ENCODE measurements at places on chromosomes 7 and 10.

DNA sequence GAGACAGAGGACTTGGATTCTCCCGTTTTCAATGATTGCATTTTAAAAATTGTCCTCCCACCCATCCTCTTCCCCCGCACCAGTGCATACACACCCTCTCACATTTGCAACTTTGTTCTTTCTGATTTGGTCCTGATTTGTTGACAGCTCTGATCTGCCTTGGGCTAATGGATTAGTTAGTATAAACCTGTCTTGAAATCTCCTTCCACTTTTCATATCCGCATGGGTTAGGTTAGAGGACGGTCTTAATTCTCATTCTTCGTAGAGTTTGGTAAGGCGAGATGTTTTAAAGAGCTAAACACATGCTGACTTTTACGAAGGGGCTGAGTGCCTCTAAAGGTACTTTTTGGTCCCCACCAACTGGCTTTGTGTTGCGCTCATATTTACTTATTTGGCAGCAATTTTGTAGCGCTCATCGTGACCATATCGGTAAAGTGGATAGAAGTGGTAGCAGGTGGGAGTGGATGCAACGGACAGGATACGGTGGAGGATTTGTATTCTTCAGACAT is 1.1 kb downstream of the AHR start:
- DNase-seq = no peak

- DNase-seq = no peak
These were observed 135.9 kb downstream of the KIAA1217 start for GRCh38 chr10:24344695-24345463.

DNA sequence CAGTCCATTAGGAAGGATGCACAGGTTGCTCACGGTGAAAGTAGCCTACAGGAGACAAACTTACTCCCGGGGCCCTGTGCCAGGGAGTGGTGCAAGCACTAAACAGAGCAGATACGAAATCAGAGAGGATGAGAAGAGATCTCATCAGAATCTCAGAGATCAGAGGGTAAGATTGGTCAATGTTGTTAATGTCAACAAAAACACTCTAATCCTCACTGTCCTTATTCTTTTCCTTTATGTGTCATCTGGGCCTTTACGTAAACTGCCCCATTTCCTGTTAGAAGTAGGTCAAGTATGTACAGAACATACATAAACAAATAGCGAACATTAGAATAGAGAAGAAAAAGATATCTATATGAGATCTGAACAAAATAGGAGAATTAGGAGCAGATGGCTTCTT is 163.1 kb downstream of the PPP1R17 start:
- DNase-seq = no peak

DNA sequence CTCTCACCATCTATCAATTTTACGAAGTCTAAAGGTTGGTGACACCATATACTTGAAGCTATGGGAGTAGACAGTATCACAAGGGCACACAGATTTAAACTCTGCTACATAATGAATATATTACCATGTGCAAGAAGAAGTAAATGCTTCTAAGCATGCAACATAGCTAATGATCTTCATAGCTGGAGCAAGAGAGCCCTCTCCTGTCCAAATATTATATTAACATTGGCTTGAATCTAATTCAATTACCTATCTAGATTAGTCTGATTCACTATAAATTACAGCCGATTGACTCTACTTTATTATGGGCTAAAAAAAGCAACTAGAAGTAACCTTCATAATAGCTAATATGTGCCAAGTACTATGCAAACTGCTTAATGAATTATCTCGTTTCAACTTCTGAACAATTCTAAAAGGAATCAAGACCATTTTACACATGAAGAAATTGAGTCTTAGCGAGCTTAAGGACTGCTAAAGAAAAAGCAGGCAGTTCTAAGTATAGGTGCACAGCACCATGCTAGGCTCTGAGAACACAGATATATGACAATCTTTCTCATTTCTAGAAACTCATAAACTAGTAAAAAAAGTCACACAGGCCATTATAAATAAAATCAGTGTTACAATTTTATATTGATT is 21.9 kb downstream of the FRA10AC1 start:
- no peak for DNase-seq

- peak; percentile 51 for DNase-seq
These were observed 47.7 kb downstream of the EGFR start for GRCh38 chr7:55066524-55066923.

DNA sequence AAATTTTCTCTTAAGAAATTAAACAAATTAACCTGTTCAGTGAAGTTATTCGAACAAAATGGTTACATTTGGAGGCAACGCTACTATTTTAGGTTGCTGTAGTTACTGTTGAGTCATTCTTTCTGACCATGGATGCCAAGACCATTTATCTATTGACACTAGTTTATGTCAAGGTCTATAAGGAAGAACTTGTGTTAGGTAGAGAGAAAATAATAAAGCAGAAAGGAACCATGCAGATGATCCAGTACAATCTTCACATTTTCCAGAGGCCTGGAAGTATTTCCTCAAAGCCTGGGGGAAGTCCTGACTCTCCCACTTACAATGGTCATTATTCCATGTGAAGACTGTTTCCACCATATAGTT is 608.0 kb upstream of the GALNT17 start:
- no peak for DNase-seq

- no peak for DNase-seq
These were observed 44.0 kb downstream of the NRP1 start for GRCh38 chr10:33290321-33291052.

GRCh38 chr10:52170776-52171175 is 143.3 kb upstream of the DKK1 start:
- DNase-seq = no peak

- no peak for DNase-seq
These were observed 54.1 kb downstream of the DAGLB start for GRCh38 chr7:6393667-6394056.

DNA sequence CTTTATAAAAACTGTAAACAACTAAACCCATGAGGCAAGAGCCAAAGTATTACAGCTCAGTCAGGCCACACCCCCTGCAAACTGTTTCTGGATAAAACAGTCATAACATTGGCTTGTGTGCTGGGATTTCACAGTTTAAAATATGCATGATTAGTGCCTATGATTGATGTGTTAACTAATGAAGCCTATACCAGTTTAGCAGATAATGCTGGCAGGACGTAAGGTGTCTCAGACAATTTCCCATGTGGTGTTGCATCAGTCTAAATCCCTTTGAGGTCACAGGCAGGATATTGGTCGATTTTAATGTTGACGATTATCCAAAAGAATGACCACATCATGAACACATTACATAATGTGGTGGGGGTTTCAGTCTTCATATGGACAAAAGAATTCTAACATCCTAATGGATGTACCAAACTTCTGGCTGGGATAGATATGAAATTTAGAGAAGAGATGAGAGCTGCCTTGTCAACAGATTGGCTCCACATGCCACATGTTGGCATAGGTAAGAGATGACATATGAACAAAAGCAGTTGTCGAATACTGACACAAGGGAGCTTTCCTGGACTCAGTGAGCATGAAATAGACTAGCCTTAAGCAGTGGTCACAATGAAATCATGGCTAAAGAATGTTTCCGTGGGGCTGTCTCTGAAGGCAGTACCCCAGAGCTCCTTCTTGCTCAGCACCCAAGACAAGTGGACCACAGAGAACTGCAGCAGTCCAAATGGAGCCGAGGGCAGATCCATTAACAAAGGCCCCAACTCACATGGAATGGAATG is 445.6 kb downstream of the GFRA1 start:
- DNase-seq = peak; percentile 63

GRCh38 chr10:119189811-119190282 is 11.2 kb upstream of the PRDX3 start:
- DNase-seq = peak; percentile 88

DNA sequence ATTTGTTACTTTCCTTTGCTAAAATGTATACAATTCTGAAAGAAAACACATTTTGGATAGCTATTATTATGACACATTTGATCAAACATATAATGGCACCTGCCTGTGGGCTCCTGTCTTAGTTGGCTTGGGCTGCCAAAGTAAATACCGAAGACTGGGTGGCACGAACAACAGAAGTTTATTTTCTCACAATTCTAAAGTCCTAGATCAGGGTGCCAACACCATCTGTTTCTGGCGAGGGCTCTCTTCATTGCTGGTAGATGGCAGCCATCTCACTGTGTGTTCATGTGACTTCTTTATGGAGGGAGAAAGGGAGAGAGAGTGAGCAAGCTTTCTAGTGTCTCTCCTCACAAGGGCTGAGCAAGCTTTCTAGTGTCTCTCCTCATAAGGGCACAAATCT is 195.8 kb upstream of the FAM3C start:
- DNase-seq = no peak

DNA sequence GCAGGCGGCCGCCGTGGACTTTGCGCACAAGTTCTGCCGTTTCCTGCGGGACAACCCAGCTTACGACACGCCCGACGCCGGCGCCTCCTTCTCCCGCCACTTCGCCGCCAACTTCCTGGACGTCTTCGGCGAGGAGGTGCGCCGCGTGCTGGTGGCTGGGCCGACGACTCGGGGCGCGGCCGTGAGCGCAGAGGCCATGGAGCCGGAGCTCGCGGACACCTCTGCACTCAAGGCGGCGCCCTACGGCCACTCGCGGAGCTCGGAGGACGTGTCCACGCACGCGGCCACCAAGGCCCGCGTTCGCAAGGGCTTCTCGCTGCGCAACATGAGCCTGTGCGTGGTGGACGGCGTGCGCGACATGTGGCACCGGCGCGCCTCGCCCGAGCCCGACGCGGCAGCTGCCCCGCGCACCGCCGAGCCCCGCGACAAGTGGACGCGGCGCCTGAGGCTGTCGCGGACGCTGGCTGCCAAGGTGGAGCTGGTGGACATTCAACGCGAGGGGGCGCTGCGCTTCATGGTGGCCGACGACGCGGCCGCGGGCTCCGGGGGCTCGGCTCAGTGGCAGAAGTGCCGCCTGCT is 14.1 kb downstream of the SH2B2 start:
- DNase-seq = no peak

DNA sequence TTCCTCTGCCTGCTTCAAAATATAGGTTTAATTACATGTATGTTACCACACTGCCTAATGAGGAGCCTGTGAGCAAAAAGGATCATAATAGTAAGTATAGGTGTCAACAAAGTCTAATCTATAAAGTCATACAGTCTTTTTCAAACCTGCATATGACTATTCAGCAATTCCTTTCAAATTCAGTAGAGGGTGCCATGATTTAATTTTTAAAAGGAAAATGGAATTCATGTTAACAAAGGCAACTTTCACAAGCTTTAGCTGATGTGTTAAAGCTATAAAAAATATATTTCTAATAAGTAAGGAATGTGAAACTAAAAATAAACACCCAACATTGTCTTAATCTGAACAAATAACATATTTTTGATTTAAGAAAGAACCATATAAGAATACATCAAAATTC is 52.1 kb downstream of the MPP7 start:
- no peak for DNase-seq

DNA sequence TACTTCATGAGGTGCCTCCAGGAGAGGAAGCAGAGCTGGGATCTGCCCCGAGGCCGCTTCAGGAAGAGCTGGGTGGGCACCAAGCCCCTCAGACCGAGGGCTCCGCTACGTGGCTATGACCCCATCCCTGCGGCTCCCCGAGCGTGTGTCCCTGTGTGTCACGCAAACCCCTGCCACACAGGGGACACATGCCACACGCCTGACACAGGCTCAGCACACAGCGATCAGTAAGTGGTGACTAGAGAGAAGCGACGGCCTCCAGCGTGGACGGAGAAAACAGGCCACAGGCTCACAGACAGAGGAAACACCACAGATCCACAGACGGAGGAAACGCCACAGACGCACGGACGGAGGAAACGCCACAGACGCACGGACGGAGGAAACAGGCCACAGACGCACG is 18.5 kb downstream of the DIP2C start:
- DNase-seq = no peak

DNA sequence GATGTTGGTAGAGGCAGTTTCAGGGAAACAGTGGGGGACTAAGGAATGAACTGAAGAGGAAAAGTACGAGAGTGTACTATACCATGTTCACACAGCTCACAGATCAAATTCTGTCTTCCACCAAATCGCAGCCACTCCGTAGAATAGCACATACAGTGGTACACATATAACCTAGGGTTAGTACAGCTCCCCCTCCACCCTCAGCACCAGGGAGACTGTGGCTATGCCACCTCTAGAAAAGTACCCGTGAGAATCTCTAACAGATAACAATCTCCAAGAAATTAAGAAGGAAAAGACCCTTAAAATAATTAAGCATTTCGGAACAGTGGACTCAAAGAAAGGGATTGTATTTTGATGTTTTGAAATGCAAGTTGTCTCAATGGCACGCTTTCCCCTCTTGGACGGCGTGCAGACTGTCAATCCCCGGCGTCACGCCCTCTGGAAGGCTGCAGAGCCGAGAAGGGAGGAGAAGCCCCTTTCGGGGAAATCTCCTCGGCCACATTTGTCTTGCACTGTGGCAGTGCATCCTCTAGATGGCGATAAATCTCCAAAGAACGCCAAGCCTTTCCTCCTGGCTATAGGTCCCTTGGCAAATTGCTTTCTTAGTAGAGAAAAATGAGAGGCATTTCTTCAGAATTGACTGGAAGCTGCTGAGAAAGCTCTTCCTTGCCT is 345.0 kb downstream of the REEP3 start:
- DNase-seq = peak; percentile 12

DNA sequence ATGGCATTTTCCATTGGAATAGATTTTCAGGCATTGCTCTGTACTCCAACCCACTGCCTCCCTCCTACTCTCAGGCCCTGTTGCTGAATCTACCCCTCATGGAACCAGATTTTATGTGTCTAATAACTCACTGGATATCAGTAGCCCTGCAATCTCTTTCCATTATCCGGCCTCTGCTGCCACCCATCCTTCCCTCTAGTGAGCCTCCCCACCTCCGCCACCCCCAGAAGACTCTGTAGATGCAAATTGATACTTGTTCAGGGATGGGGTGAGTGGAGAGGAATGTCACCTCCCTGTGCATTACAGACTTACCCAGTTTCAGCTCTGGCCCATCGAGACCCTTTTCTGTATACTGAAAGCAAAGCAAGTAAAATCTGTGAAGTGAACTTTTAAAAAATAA is 52.3 kb upstream of the PHYHIPL start:
- no peak for DNase-seq

DNA sequence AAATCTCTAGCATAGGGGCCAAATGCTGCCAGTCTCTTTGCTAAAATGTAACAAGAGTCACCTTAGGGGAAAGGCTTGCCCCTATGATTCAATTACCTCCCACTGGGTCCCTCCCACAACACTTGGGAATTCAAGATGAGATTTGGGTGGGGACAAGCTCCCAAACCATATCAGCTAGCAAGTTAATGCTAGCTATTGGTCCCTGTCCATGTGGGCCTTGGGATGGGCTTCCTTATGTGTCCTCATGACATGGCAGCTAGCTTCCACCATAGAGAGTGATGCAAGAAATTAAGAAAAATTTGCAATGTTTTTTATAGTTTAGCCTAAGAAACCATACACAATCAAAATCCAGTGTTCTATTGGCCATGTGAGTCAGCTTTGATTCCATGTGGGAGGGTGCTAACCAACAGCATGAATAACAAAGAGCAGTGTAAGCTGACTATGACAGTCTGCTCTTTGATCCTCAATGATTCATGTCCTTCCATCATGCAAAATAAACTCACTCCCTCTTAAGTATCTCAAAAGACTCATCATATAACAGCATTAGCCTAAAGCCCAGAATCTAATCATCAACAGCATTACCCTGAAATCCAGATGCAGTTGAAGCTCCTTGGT is 21.7 kb upstream of the ZNF365 start:
- DNase-seq = no peak

- peak; percentile 65 for DNase-seq
These were observed 217.8 kb upstream of the MKLN1 start for GRCh38 chr7:131109759-131110296.
